ENCODE measurements at places on chromosomes 12 and 14.
A peak's percentile ranks its signal among the peaks of the same experiment; 100 is the strongest.

GRCh38 chr12:29743077-29743476 lies 40.7 kb downstream of the TMTC1 start:
- no peak for DNase-seq

DNA sequence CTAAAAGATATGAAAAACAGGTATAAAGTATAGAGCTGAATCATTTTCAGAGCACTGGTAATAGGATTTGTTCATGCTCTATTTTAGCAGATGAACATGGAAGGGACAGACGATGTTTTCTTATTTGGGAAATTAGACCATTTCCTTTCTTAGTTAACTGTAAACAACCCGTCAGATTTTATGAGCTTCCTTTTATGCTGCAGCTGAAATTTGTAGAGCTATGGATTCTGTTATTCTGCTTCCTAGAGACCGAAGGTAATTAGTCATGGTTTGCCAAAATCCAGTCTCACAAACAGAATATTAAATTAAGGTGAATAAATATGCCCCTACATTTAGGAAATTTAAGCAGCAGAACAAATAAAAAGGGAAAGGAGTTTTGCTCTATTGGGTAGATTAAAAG lies 180.2 kb upstream of the SYT1 start:
- peak; percentile 12 for DNase-seq

- no peak for DNase-seq
Measured at GRCh38 chr12:95445884-95446505, 28.0 kb upstream of the METAP2 start.

GRCh38 chr14:58398495-58398894 lies 2.8 kb downstream of the TOMM20L start:
- no peak for DNase-seq

GRCh38 chr12:113185180-113186032 lies at the start of the genes DDX54 and RITA1:
DDX54 (minus strand) TSS chr12:113185478; CDS start chr12:113185451, 27 bp downstream.
RITA1 (plus strand) TSS chr12:113185721; CDS start chr12:113186747, 1,026 bp downstream.
- peak; percentile 67 for DNase-seq

Data from NCI-H2081 (cell line).